ENCODE measurements at places on chromosomes 12 and 14. TPM values are rescaled to one million over a fixed set of nuclear protein-coding genes. Genes with fewer than 3 reads are reported as not detected.

Gene CELA1
- not detected for total RNA-seq

Gene DHRS1
- total RNA-seq, result 25.2 TPM

Gene SLC10A1
- total RNA-seq, result not detected

Gene TEAD4
- total RNA-seq, result 0.74 TPM

Gene HEBP1
- 8.0 TPM for total RNA-seq

Gene PIK3C2G
- not detected for total RNA-seq

Data from T-helper 1 cell treated with Interleukin-12 subunit alpha and Interleukin-12 subunit beta and Interleukin-4 antibody, amounts not matched to agents 30 ng/mL and 1 ng/mL, for 36 hours (primary cell).